ENCODE measurements at places on chromosomes 1 and 21.

DNA sequence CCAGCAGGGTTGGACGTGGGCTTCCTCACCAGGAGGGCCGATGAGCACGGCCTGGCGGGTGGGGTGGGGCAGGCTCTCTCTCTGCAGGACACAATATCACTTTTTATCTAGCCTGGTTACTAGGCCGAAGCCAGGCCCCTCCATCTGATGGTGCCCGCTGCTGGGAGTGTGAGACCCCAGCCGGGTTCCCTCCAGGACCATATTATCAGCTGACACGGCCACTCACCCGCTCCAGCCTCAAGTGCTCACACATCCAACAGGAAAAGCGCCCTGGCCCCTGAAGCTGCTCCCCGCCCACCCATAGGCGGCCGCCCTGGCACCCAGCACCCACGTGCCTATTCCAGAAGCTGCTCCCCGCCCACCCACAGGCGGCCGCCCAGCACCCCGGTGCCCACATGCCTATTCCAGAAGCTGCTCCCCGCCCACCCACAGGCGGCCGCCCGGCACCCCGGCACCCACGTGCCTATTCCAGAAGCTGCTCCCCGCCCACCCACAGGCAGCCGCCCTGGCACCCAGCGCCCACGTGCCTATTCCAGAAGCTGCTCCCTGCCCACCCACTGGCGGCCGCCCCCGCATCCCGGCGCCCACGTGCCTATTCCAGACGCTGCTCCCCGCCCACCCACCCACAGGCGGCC is 5.0 kb downstream of the SLC19A1 start:
- DNase-seq: peak; percentile 6

GRCh38 chr1:93813076-93813475 is 65.9 kb downstream of the DNTTIP2 start:
- no peak for DNase-seq

GRCh38 chr1:56309065-56309464 is 270.3 kb downstream of the PLPP3 start:
- no peak for DNase-seq

DNA sequence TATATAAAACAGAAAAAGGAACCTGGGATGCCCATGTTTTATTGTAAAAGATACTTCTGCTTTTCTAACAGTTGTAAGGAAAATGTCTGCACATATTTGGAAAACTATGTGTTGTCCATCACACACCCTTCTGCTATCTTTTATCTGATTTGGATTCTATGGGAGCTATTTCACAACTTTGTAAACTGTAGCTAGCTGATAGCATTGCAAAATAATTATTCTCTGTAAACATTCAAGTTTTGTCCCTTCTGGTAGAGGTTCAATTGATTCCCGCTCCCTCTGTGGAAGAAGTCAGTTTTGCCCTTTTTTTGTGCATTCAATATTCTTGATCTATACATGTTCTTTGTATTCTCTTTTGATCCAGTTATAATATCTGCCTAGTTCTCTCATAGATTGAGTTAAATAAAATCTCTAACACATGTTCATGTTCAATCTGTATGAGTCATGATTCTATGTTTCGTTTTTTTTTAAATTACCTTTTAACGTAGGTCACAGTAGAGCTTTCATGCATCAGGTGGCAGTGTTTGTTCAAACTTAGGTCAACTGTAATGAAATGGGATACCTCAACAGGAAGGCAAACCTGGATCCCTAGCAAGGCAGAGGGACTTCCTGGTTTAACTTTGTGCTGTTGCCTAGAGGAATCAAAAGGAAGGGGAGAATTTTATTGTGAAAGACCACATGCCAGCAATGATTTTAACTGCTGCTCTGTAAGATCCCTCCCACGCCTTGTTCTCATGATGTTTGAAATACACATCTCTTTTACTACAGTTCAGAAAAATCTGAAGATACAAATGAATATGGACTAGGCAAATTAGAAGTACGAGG is 26.0 kb upstream of the BCL9 start:
- DNase-seq: no peak

- no peak for DNase-seq
These were observed 306.3 kb downstream of the SMYD3 start for GRCh38 chr1:246200738-246201137.

- no peak for DNase-seq
These were observed 3.0 kb upstream of the TSPAN1 start for GRCh38 chr1:46171871-46172270.

DNA sequence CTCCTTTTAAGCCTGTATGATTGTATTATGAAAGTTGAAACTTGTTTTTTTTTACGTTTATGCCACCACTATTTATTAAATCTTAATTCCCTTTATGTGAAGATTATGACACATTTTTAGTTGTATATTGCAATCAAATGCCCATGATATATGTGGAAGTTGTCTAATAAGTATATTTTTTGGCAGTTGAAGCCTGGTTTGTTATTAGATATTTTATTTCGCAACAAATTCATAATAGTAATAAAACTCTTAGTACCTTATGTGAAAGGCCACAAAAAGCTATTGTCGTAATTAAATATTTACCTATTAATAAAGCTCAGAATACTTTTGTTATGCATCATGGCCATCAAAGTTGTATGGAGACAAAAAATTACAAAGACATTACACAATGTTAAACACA is 386.8 kb downstream of the NCAM2 start:
- no peak for DNase-seq

- DNase-seq: no peak
These were observed 45.2 kb downstream of the EPRS1 start for GRCh38 chr1:220001095-220001501.

All from adrenal gland (tissue), 19 donors.